ENCODE measurements at places on chromosomes 3 and 15.
A peak's percentile ranks its signal among the peaks of the same experiment; 100 is the strongest.

DNA sequence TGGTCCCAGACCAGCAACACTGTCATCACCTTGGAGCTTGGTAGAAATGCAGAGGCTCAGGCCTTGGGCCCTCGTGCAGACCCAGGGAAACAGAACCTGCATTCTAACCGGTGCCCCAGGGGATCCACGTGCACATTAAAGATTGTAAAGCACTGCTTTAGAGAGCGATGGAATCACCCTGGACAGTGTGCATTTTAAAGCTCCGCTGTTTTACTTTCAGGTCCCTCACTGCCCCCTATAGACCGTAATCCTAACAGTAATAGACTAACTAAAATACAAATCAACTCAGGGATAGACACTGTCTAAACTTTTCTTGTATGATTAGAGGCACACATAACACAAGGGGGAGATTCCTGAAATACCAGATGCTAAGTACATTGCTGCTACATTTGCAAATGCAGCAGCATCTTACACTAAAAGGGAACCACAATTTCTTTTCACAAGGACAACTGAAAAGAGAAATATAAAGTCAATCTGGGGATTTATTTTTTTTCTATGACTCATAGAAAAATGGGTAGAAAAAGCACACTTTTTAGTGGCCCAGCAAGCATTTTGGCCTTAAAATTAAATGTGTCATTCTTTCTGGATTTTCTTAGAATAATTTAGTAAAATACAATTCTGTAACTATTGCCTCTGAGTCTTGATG, 10.5 kb upstream of the SH3GL3 start:
- no peaks in the 10 kb centered on the region for H3K36me3 ChIP-seq
- H3K4me3 ChIP-seq, result no peak overlapping the region
- H3K27me3 ChIP-seq, result peaks cover 12% of the 10 kb centered on the region
- H3K27ac ChIP-seq, result no peak overlapping the region
- DNase-seq, result peak; percentile 55

DNA sequence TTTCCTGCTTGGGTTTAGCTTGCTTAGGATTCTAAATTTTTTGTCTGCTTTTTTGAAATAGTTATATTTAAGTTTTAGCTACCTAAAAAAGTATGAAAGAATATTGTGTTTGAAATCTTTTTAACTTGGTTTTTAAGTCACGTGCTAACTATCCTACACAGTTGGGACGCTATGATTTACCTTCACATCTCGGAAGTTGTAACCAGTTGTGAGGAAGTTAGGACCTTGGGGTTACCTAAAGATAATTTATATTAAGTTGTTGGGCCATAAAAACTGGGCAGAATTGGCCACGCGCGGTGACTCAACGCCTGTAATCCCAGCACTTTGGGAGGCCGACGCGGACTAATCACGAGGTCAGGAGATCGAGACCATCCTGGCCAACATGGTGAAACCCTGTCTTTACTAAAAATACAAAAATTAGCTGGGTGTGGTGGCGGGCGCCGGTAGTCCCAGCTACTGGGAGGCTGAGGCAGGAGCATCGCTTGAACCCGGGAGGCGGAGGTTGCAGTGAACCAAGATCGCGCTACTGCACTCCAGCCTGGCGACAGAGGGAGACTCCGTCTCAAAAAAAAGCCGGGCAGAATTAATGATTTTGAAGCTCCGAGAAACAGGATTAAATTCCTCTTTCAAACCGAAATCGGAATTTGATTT, 1.0 kb downstream of the ZFAND6 start:
- H3K27ac ChIP-seq, result peak overlapping the region; percentile 90
- H3K4me1 ChIP-seq, result peaks cover 43% of the 10 kb centered on the region
- DNase-seq, result peak; percentile 50
- H3K36me3 ChIP-seq, result no peaks in the 10 kb centered on the region
- peak overlapping the region; percentile 92 for H3K4me3 ChIP-seq
- peaks cover 5% of the 10 kb centered on the region for H3K27me3 ChIP-seq

DNA sequence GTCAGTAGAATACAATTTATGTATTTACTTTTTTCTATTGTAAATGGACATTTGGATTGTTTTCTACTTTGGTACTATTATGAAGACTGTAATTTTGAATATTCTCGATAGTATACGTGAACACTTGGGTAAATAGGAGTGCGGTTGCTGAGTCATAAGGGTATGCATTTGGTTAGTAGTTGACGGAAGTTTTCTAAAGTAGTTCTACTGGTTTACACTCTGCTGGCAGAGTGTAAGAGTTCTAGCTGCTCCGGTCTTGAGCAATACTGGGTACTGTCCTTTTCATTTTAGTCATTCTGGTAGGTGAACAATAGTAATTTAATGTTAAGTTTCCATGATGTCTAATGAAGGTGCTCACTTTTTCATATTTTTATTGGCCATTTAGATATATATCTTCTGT, 70.0 kb downstream of the MEF2A start:
- H3K4me1 ChIP-seq, result peaks cover 20% of the 10 kb centered on the region
- no peaks in the 10 kb centered on the region for H3K27me3 ChIP-seq
- DNase-seq, result no peak
- no peak overlapping the region for H3K4me3 ChIP-seq

DNA sequence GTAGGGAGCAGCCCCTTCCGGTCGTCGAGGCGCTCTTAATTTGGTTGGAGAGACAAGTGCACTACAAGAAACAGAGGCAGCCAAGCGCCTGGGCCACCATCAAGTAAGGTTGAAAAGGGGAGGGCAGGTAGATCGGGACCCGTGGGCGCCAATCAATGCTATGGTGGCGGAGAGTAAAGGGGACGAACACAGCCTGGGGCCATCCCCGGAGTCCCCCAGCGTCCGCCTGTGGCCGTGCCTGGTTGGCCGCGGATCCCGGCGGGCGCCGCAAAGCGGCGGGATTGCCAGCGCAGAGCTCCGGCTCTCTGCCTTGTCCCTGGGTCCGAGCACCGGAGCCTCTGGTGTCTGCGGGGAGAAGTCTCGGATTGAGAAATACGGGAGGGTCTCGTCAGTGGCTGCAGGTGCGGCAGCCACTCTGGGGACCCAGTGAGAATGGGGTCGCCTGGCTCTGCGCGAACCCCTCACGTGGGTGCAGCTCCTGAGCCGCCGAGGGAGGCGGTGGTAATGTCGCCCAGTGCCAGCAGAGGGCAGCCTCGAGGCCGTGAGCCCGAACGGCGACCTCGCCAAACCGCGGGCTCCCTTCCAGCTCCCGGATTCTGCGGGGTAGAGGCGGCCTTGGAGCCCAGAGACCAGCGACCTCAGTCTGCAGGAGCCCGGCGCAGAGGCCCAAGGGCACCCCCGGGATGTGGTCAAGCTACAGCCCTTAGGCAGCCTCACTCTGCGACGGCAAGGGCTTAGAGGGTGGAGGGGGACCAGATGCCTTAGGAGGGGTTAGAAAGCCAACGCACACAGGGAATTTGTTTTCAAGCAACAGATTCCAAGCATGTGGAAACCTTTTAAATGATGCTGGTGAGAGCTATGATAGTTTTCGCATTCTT, 10.8 kb downstream of the FOXL2 start:
- peak; percentile 36 for DNase-seq
- peak overlapping the region; percentile 76 for H3K4me3 ChIP-seq
- H3K27me3 ChIP-seq, result peaks cover 44% of the 10 kb centered on the region
- H3K27ac ChIP-seq, result no peak overlapping the region

- H3K4me3 ChIP-seq, result no peak overlapping the region
- peak; percentile 13 for DNase-seq
- no peak overlapping the region for H3K27ac ChIP-seq
These were observed 88.2 kb downstream of the PLOD2 start for GRCh38 chr3:146072824-146073223.

DNA sequence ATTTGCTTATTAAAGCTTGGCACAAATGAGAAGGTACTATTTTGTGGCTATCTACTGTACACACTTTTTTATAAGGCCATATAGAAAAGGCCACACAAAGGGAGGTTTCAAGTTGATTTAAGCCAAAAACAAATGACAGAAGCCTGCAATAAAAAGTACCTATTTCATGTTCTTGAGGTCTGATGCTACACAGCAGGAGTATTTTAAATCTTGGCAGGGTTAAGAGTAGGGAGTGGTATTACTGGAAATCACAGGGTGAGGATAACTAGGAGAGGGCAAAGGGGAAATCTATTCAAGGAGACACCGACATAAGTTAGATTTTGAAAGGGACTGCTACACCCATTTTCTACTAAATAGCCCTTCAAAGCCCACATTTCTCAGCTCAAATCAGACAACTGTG, 146.2 kb downstream of the GREM1 start:
- DNase-seq, result no peak
- no peak overlapping the region for H3K4me3 ChIP-seq
- peaks cover 29% of the 10 kb centered on the region for H3K36me3 ChIP-seq
- H3K27me3 ChIP-seq, result peaks cover 4% of the 10 kb centered on the region

GRCh38 chr3:66989860-66990696, 8.0 kb upstream of the KBTBD8 start:
- DNase-seq, result no peak
- peaks cover 13% of the 10 kb centered on the region for H3K4me1 ChIP-seq
- H3K27me3 ChIP-seq, result peaks cover 4% of the 10 kb centered on the region
- no peaks in the 10 kb centered on the region for H3K36me3 ChIP-seq
- H3K27ac ChIP-seq, result no peak overlapping the region

DNA sequence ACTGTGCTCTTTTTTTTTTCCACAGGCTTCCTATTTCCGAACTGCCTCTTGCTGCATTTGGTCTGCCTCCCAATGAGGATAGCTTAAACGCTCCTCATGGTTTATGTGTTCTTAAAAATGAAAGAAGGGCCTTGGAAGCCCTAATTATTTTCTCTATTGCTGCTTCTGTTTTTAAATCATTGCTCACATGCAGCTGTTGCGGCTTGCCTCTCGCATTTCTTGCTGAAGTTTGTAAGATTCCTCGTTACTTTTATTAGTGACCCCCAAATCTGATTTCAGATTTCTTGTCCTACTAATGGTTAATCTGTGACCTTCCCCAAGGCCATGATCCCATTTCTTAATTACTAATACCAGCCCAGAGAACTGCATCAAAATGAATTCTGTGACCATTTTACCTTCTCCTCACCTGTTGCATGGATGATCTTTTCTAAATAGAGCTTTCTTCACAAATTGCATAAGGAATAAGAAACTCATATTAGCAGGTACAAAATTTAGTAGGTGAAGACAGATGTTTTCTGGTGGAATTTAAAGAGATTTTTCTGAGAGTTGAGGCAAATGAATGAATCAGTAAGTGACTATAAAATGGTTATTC, 1.8 kb downstream of the UBE2E1 start:
- H3K4me3 ChIP-seq, result peak overlapping the region; percentile 96
- no peaks in the 10 kb centered on the region for H3K27me3 ChIP-seq
- peaks cover 38% of the 10 kb centered on the region for H3K36me3 ChIP-seq
- H3K4me1 ChIP-seq, result peaks cover 59% of the 10 kb centered on the region
- peak; percentile 13 for DNase-seq

DNA sequence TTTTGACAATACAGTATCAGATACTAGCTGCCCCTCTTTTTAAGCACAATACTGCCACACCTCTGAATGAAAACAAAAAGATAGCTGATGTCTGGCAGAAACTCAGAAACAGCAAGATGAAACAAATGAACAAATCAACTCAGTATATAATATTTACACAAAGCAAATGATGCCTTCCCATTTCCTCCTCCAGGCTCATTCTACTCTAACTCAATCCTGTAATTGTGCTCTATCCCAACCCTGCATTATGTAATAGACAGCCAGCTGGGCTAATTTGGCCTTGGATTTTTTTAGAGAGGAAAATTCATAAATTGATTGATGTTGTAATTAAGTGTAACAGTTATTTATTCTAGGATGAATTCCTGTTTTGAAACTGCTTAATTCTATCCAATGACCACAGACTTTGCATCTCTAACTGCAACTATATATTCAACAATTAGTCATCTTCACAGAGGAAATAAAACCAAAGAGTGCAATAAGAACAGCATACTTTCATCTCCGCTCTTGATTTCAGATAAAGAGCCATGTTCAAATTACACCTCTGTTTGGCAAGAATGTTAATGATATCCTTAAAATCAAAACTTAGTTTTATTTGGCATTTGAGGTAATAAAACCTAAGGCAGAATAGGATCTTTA, 6.1 kb downstream of the ATG3 start:
- H3K36me3 ChIP-seq, result peaks cover 7% of the 10 kb centered on the region
- H3K27me3 ChIP-seq, result no peaks in the 10 kb centered on the region
- peaks cover 67% of the 10 kb centered on the region for H3K4me1 ChIP-seq
- peak; percentile 59 for DNase-seq

- peak overlapping the region; percentile 80 for H3K27ac ChIP-seq
- DNase-seq, result peak; percentile 93
- H3K27me3 ChIP-seq, result no peaks in the 10 kb centered on the region
- H3K36me3 ChIP-seq, result peaks cover 12% of the 10 kb centered on the region
- peak overlapping the region; percentile 3 for H3K4me3 ChIP-seq
- H3K4me1 ChIP-seq, result peaks cover 31% of the 10 kb centered on the region
These were observed 122.6 kb upstream of the CCNL1 start for GRCh38 chr3:157282261-157283191.

DNA sequence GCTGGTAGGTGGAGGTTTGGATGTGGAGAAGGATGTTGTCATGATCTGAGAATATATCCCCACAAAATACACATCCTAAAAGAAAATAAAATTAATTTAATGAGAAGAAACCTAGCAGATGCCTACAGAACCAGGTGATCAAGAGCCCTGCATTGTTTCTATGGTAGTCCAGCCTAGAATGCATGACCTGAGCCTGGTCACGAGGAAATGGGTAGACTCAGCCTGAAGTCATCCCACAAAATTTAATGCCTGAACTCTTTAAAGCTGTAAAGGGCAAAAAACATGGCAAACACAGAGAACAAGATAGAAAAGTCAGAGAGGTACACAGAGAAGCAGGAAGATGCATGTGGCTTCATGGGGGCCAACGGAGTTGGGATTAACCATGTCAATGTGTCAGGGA, 36.0 kb downstream of the LDHAL6B start:
- H3K27me3 ChIP-seq, result peaks cover 2% of the 10 kb centered on the region
- H3K4me1 ChIP-seq, result peaks cover 31% of the 10 kb centered on the region
- H3K4me3 ChIP-seq, result no peak overlapping the region
- peaks cover 34% of the 10 kb centered on the region for H3K36me3 ChIP-seq
- no peak for DNase-seq
- H3K27ac ChIP-seq, result no peak overlapping the region

GRCh38 chr3:52333869-52334557, 17.9 kb downstream of the DNAH1 start:
- H3K4me1 ChIP-seq, result peaks cover 26% of the 10 kb centered on the region
- DNase-seq, result peak; percentile 45
- no peaks in the 10 kb centered on the region for H3K27me3 ChIP-seq
- no peaks in the 10 kb centered on the region for H3K36me3 ChIP-seq
- no peak overlapping the region for H3K4me3 ChIP-seq
